ENCODE measurements at places on chromosomes 13 and 19.

- no peak for DNase-seq
Measured at GRCh38 chr13:79492918-79493594, 12.1 kb downstream of the NDFIP2 start.

GRCh38 chr19:11382898-11383705 lies 1.0 kb downstream of the EPOR start:
- no peak for DNase-seq

DNA sequence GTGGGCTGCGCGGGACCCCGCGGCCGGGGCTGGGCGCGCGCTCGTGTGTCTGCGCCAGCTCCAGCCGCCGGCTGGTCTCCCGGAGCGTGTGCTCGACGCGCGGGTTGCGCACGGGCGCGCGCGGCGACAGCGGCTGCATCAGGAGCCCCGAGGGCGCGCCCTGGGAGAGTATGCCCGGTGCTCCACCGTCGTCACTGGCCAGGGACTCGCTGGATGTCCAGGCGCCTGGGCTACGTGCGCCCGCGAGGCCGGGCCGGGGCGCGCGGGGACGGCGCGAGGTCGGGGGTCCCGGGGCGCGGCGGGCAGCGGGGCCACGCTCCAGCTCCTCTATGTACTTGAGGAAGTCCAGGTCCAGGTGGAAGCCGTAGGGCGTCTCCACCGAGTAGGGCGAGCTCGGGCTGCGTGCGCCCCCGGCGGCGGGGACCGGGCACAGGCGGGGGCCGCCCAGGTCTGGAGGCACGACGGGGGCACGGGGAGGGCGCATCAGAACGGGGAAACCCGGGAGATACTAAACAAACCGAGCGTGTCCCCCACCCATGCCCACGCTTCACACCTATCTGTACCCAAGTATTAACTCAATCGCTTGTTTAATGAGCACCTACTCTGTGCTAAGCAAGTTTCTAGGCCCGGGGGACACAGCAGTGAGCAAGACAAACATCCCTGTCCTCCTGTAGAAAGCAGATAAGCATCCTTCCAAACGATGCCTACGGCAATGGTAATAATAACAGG lies 7.6 kb downstream of the KANK3 start:
- no peak for DNase-seq

- DNase-seq = no peak
Measured at GRCh38 chr19:12314553-12314952, 18.9 kb downstream of the ZNF563 start.

GRCh38 chr13:46663206-46664037 lies 110.5 kb downstream of the LRCH1 start:
- no peak for DNase-seq

DNA sequence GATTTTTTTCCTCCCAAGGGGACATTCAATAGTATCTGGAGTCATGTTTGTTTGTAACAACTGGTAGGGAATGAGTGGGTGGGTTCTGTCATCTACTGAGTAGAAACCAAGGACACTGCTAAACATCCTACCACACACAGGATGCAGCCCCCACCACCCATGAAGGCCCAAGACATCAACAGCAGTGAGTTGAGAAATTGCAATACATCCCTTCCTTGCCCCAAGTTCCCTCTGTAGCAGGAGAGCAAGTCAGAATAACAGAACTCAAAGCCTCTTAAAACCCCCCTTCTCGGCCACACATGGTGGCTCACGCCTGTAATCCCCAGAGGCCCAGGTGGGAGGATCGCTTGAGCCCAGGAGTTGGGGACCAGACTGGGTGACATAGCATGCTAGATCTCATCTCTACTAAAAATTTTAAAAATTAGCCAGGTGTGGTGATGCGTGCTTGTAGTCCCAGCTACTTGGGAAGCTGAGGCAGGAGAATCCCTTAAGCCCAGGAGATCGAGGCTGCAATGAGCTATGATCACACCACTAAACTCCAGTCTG lies 2.4 kb upstream of the CYP2F1 start:
- DNase-seq = no peak

GRCh38 chr13:68905186-68905585 lies 1202.4 kb upstream of the ATXN8OS start:
- no peak for DNase-seq

DNA sequence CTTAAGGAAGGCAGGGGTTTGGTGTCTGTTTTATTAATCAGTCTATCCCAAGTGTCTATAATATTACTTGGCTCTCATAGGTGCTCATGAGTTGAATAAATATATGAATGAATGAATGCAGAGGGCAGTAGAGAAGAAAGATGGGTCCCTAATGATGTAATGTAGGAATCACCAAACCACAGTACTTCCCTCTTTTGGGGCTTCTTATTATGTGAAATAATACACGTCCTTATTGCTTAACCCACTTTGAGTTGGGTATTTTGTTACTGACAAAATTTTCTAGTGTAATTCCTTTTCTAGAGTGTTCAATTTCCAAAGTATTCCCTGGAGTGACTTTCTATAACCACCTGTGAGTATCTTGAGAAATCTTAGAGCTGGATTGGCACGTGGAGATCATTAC lies 13.2 kb downstream of the KLK5 start:
- no peak for DNase-seq

DNA sequence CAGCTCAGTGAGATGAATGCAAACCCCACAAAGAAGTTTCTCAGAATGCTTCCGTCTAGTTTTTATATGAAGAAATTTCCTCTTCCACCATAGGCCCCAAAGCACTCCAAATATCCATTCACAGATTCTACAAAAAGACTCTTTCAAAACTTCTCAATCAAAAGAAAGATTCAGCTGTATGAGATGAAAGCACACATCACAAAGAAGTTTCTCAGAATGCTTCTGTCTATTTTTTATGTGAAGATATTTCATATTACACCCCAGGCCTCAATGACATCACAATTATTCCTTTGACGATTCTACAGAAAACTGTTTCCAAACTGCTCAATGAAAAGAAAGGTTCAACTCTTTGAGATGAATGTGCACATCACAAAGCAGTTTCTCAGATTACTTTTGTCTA lies 1819.4 kb downstream of the UQCRFS1 start:
- DNase-seq = no peak

DNA sequence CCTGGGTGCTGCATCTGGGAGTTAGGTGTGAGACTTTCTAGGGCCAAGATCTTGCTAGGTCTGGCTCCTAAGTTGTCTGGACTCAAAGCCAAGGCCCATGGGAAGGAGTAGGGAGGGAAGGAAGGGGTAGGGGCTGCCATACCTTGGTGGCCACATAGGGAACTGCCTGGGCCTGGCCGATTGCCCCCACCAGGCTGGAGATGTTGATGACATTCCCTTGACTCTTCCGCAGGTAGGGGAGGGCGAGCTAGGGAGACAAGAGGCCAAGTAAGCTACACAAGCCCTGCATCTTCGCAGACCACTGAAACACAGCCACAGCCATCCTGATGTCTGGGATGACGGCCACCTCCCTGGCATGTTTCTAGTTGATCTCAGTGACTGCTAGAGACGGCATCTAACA lies 4.1 kb upstream of the BCAT2 start:
- no peak for DNase-seq

DNA sequence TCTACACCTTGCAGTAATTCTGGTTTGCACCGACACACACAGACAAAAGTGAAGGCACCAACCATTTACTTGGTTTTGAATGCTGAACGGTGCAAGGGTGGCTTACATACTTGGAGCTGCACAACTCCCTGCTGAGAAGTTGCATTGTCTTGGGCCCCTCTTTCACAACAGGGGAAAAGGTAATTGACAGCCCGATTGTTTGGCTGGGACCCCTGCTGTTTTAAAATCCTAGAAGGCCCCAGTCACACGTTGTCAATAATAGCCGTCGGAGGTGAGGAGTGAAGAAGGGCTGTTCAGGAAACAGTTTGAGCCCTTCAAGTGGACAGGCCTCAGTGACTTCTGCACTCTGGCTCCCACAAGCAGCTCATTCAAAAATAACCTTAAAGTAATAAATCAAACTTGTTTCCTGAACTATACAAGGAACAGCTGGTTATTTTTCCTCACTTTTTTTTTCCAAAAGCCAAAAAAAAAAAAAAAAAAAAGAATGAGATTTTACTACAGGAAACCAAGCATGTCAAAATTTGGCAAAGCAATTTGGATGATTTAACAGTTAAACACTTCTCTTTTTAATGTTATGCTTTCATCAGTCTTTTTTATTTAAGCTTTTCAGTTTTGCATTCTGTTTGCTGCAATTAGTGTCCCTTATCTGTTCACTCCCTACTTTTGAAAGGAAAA lies 19.0 kb upstream of the SPRY2 start:
- no peak for DNase-seq

GRCh38 chr19:48687776-48688175 lies 8.0 kb upstream of the FUT2 start:
- DNase-seq = no peak

- DNase-seq = no peak
Measured at GRCh38 chr13:110220471-110220870, 86.5 kb downstream of the COL4A1 start.

- peak; percentile 35 for DNase-seq
Measured at GRCh38 chr19:4567584-4568071, 8.1 kb upstream of the SEMA6B start.

DNA sequence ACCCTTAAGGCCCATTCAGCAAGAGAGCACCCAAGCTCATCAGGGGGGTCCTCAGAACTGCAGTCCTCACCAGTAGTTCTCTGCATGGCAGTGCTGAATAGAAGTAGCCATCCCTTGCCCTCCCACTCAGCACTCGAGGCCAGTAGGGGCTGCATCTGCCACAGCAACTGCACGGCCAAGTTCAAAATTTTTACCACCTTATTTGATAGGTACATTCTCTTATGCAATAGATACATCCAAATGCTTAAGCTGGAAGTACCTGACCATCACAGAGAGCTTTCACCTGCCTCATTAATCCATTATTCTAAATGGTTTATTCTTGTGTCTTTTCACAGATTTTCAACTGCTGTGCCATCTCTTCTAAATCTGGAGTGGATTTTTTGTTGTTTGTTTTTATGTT lies 1307.4 kb downstream of the SLITRK5 start:
- DNase-seq = no peak

GRCh38 chr19:55857149-55857548 lies 20.8 kb downstream of the NLRP4 start:
- DNase-seq = no peak

GRCh38 chr19:31627620-31628365 lies 278.6 kb upstream of the TSHZ3 start:
- no peak for DNase-seq

DNA sequence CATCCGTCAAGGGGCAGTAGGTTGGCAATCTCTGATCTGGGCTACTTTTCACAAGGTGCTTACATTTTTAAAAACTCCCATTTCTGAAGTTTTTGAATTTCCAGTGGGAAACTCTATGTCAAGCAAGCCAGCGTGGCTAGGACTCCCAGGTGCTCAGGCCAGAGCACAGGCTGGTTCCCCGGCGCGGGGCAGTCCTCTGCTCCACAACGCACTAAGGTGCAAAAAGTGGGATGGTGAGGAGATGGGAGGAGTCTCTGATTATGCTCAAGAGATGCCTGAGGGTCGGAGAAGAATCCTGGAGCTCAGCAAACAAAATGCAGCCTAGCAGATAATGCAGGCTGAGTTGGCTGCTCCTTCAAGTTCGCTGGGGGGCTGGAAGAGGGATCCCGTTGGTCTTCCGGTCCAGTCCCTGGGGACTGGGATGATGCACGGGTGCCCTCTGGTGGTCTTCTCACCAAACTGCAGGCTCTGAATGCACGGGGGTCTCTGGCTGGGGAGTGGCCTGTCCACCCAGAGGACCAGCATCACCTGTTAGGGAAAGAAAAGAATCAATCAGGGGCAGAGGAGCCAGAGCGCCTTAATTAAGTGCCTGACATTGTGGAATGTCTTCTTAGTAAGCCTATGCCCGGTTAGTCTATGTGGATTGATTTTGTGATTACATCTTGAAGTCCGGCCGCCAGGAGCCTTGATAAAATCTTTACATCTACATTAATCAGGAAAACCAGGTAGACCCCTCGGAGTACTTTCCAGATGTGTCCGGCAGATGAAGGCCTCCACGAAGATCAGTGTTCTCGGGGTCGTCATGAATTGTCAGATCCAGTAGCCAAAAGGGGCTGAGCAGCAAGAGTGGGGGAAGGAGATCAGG lies 244.4 kb upstream of the MAB21L1 start:
- DNase-seq = no peak

- DNase-seq = no peak
Measured at GRCh38 chr19:18538115-18538514, 5.3 kb downstream of the FKBP8 start.

DNA sequence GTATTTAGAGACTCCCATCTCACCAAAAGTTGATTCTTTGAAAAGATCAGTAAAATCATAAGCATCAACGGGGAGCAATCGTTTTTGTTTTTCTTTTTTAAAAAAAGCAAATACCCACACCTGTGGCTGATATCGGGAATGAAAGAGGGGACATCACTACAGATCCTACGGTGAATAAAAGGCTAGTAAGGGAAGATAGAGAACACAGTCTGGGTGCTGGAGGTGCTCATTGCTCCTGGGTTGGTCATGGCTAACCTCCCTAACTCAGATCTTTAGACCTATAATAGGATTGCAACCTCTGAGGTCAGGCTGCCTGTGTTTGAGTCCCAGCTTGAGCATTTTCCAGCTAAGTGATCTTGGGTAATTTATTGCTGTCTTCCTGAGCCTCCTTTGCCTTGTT lies 1.1 kb downstream of the EHD2 start:
- DNase-seq = no peak

DNA sequence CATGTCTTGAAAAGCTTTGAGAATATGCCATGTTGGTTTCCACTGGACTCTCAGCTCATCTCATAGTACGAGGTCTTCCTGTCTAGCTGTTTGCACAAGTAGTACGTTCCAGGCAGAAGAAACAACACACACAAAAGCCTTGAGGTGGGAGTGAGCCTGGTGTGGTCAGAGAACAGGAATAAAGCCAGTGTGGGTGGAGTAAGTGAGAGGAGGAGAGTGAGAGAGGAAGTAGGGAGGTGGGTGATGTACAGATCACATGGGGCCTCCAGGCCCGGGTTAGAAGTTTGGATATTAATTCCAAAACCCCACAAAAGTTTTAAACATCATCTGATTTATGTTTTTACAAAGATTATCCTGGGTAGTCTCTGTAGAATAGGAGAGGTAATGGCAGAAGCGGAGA lies 230.6 kb downstream of the MTUS2 start:
- DNase-seq = no peak

GRCh38 chr13:89324582-89324981 lies 1653.4 kb downstream of the SLITRK5 start:
- DNase-seq = no peak
